ENCODE measurements at places on chromosomes 1 and 21.

GRCh38 chr1:21590126-21590880 lies 78.9 kb downstream of the RAP1GAP start:
- DNase-seq: no peak

DNA sequence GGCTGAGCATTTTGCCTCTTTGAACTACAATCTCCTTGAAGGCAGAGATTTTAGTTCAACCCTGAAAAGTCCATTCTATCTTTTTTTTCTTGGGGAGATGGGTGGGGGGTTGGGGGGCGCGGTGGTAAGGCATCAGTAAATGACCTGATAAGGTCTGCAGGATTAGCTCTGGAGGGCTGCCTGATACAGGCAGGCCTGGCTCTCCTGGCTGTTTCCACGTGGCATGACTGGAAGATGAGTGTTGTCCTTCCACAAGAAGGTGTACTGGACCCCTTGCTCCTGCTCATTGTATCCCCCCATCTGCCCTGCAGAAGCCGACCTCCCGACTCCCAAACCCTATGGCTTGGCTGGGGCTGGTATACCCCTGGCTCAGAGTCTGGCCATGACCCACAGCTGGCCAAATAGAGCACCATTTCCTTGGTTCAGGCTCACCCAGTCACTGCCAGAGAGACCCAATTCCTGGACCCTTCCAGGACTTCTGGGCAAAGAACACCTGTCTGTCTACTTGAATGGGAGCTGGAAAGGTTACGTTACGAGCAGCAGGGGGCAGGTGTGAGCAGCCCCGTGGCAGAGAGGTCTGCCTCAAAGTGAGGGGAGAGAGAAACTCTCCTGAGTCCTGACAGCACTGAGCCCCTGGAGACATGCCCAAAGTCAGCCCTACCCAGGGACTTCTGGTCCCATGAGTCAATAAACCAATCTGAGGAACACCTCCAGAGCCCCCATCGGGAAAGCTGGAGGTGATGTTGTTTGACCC lies 17.0 kb downstream of the DHRS3 start:
- DNase-seq: no peak

DNA sequence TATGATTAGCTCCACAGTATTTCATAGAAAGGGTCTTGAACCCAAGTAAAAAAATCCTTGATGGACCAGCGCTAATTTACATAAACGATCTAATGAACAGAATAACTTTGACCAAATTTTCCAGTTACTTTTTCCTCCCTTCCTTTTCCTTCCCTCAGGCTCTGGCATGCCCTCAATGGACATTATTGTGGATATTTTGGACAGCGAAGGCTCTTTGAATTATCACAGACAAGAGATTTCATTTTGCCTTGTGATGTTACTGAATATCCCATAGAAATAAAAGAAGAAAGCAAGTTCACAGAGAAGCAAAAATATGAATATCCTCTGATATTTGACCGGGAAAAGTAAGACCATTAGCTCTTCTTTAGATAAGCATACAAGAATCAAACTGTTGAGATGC lies 60.3 kb upstream of the EXO1 start:
- no peak for DNase-seq

- no peak for DNase-seq
These were observed 30.5 kb downstream of the CASZ1 start for GRCh38 chr1:10765734-10766478.

- no peak for DNase-seq
These were observed 113.8 kb downstream of the CAMTA1 start for GRCh38 chr1:6898974-6899539.

DNA sequence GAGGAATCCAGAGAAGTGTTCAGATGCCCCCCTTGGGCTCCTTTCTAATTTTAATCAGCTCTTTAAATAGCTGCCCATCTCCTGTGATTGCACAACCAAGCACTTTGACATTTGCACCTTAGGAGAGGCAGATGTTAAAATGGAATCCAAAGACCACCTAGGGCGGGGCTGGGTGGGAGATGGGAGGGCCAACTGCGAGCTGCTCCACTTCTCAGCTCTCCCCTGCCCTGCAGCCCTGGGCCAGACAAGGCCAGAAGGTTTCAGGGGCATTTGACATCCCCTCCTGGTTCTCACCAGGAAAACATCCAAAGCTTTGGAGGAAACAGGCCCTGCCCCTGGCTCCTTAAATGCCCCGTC lies 106.9 kb downstream of the DHRS3 start:
- no peak for DNase-seq

GRCh38 chr21:30710499-30710898 lies 8.1 kb downstream of the KRTAP21-3 start:
- no peak for DNase-seq
